ENCODE measurements at places on chromosomes 5 and 9.

DNA sequence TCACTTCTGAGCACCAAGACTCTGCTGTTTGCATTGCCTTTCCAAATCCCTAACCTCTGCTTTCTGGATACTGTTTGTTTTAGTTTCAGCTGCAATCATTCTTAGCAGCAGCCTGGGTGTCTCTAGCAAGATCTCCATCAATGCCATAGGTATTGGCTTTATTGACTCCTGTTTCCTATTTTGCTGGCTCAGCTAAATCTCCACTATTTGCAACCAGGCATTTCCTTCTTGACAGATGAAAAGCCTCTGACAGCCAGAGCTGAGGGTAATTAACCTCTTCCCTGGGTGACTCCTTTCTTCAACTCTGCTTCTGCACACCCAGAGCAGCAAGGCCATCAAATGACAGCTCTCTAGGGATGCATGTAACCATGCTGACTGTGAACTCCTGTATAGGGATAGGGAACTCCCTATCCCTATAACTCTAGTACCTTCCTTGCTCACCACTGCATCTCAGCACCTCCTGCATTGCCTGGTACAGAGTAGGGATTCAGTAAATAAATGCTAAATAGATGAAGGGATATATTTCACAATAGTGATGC, 293.5 kb downstream of the TRIM32 start:
- DNase-seq, result no peak

- no peak for DNase-seq
Measured at GRCh38 chr5:17132444-17133083, 84.9 kb upstream of the BASP1 start.

DNA sequence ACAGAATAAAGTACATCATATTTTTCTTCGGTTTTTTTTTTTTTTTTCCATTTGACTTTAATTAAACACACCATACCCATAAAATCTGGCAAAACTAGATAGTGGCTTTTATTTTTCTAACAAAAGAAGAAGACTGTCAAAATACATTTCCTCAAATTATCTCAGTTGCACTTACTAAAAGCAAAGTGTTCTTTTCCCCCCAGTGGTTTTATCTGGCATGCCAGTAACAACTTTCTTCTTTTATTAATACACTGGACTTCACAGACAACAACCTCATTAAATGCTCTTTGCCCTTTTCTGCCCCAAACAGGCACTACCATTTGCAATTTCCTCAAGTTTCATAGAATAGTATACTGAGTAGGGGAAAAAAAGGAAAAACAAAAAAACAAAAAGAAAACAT, 1792.3 kb downstream of the EFNA5 start:
- no peak for DNase-seq

- DNase-seq, result no peak
Measured at GRCh38 chr5:8765886-8766285, 780.0 kb downstream of the SEMA5A start.

- DNase-seq, result no peak
Measured at GRCh38 chr5:157800137-157800536, 56.6 kb downstream of the LSM11 start.

DNA sequence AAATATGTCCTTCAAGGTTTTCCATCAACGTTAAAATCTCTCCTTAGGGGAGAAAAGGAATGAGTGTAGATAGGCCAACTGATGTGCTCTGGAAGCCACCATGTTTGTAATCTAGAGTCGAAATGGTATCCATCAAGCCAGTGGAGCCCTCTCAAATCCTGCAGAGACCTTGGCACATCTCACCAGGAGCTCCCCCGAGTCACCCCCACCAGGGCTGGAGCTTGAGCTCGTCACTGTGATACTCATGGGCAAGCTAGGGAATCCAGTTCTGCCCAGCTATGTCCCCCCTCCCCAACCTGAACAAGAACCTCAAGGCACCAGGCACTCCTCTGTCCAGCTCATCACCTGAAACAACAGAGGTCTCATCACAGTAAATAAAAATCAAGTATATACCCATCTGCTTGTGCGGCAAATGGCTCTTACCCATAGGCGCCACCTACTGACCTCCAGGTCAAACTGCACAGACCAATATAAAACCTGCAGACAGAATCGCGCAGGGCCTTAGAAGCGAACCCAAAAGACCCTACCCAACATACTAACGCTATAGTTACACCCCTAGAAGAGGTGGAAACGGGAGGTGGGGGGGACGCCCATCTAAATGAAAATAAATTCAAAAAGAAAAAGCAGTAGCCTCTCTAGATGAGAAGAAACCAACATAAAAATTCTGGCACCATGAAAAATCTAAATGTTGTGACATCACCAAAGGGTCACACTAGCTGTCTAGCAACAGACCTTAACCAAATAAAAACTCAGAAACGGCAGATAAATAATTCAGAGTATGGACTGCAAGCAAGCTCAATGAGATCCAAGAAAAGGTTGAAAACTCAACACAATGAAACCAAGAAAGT, 75.0 kb downstream of the TTC39B start:
- DNase-seq, result no peak

GRCh38 chr5:169796731-169797130, 159.7 kb downstream of the DOCK2 start:
- no peak for DNase-seq

DNA sequence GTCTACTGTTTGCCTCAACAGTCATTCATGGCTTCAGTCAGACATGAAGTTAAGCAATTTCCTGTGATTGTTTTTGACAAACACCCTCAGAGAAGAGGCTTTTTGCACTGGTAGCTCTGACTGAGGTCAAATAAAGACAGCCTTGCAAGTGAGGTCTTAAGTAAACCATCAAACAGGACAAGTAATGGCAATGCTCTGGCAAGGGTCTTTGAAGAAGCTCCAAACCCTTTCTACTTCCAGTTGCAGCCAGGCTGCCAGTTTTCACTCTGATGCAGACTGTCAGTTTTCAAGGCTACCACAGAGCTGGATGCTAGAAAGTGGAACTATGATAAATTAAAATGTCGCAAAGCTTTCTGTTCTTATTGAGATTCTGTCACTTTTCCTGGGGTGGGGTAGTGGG, 421.5 kb upstream of the PTGER4 start:
- DNase-seq, result no peak

- DNase-seq, result no peak
Measured at GRCh38 chr5:15510092-15510491, 10.1 kb downstream of the FBXL7 start.

DNA sequence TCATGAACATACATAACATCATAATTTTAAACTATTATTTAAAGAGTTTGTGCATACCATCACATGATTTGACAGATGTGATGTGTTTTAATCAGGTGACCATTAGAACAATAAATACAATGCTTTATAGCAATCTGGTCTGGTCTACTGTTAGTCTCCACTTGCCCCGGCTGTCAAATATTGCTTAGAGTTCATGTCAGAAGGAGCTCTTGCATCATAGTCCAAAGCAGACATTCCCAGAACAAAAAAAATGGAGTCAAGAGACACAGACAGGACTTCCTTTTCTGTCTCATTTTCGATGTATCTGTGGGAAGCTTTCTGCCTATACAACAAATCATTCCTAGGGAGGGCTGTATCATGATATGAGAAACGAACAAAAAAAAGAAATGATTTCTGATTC, 979.2 kb upstream of the WWC1 start:
- DNase-seq, result no peak

DNA sequence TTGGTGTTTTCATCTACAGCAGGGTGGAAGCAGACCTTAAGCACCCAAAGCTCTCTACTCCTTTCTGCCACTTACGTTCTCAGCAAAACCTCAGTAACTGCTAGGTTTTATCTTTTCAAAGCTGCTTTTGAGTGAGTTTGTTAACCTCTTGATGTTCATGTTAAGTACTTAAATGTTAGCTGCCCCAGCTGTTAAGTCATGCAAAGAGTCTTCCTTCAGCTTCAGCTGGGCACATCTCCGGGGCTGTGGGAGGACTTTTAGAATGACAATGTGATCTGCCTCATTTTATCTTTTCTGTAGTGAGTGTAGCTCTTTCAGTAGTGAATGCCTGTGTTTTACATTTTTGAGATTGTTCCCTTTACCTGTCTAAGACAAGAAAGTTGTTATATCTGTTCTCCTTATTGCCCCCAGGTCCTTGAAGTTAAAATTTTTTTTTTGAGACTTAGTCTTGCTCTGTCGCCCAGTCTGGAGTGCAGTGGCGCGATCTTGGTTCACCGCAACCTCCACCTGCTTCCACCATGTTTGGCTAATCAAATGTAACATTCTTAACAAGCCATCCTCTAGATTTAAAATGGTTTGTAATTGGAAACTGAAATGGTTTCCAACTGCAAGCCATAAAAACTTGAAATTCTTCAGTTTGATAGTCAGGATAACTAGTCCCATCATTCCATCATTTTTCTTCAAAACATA, 19.6 kb downstream of the KDM4C start:
- DNase-seq, result no peak

DNA sequence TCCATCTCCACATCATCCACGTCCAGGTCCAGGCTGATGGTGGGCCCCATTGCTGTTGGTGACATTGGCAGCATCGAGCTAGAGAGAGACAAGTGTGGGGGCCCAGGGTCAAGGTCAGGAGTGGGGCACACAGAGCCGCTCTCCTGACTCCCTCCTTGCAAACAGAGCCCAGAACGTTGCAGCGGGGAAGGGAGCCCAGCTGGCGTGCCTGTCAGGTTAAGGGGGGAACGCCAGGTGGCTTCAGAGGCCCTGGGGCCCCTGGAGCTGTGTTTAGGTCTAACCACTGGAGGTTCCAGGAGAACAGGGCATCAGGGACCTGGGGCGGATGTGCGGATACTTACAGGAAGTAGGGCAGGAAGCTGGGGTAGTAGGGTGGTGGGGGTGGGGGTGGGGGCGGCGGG, 7.5 kb downstream of the RNF44 start:
- no peak for DNase-seq

GRCh38 chr9:124045830-124046177, 34.2 kb downstream of the LHX2 start:
- no peak for DNase-seq

DNA sequence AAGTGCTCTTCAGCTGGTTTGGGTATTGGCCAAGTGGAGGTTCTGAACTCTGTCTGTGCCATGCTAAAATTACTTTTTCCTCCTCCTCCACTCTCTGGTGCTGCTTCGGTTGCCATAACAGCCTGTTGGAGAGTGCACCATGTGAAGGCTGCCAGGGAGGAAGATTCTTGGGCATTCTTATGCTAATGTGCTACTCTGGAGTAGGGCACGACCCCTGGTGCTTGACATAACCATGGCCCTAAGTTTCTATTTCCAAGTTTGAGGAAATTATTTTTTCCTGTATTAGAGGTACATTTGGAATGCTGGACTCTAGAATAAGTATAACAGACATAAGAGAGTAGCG, 111.6 kb downstream of the ARHGAP26 start:
- no peak for DNase-seq

DNA sequence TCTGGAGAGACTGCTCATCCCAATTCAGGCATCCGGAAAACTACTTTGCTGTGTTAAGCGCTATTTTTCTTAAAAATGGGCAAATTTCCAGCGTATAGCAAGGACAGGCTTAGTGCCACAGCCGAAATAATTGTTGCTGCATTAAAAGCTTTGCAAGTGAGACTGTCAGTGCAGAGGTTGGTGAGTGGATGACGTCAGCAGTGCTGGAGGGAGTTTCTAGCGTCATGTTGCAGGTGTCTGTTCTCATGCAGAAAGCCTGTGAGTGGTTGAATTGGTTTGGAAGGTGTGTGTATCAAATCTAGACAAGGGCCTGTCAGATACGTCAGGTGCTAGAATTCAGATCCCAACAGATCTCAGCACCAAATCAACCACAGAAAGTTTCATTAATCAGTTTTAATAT, 204.4 kb downstream of the TRIO start:
- DNase-seq, result no peak

DNA sequence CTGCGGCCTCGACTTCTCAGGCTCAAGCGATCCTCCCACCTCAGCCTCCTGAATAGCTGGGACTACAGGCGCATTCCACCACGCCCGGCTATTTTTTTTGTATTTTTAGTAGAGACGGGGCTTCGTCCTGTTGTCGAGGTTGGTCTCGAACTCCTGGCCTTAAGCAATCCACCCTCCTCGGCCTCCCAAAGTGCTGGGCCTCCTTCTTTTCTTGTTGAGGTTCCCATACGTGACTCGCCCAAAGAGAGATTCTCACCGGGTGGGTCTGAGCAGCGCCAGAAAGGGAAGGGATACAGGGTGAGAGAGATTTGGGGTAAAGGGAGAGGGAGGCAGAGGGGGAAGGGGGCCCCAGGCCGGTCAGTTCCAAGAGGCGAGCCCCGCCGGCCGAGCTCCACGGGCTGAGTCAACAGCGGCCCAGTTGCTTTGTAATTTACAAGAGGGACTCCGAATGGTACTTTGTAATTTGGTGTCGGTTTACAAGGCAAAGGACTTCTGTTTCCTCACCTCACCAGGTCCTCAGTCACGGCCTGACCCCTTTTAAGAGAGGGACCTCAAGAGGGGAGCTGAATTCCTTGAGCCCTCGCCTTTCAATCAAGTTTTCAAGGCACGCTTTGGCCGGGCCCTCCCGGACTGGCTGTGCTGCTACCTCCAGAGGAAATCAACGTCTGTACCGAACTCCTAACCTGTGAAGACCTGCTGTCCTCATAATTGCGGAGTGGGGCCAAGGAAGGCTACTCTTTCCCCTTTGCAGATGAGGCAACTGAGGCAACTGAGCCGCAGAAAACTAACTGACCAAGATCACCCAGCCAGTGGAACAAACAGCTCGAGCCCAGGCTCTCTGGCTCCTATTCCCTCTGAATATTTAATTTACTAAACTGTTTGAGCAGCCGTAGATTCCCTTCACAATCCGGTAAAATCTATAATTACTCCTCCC, 3.3 kb upstream of the DMRT2 start:
- no peak for DNase-seq

DNA sequence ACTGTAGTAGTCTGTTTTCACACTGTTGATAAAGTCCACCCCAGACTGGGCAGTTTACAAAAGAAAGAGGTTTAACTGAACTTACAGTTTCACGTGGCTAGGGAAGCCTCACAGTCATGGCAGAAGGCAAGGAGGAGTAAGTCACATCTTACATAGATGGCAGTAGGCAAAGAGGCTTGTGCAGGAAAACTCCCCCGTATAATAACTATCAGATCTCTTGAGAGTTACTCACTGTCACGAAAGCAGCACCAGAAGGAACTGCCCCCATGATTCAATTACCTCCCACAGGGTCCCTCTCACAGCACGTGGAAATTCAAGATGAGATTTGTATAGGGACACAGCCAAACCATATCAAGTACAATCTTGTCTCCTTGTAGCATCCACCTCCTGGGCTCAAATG, 21.1 kb downstream of the PARP8 start:
- no peak for DNase-seq

GRCh38 chr9:75866273-75866871, 24.1 kb upstream of the PCSK5 start:
- DNase-seq, result peak; percentile 28

GRCh38 chr5:90888511-90889324, 330.1 kb downstream of the ADGRV1 start:
- DNase-seq, result no peak

GRCh38 chr9:94014066-94014654, 59.0 kb upstream of the BARX1 start:
- no peak for DNase-seq
